ENCODE measurements at places on chromosomes 1 and 21. TPM values are rescaled to one million over a fixed set of nuclear protein-coding genes. Genes with fewer than 3 reads are reported as not detected.

- H3K27ac ChIP-seq, result no peak overlapping the region
- H3K27me3 ChIP-seq, result no peaks in the 10 kb centered on the region
- no peak for DNase-seq
- no peaks in the 10 kb centered on the region for H3K36me3 ChIP-seq
These were observed 200.8 kb downstream of the RHOU start for GRCh38 chr1:228935855-228936727.

GRCh38 chr1:156760092-156760795 lies 7.1 kb upstream of the PRCC start:
- no peak overlapping the region for H3K27ac ChIP-seq
- H3K4me3 ChIP-seq, result no peak overlapping the region
- peaks cover 10% of the 10 kb centered on the region for H3K4me1 ChIP-seq
- H3K36me3 ChIP-seq, result no peaks in the 10 kb centered on the region
- peak; percentile 19 for DNase-seq
- no peaks in the 10 kb centered on the region for H3K27me3 ChIP-seq

DNA sequence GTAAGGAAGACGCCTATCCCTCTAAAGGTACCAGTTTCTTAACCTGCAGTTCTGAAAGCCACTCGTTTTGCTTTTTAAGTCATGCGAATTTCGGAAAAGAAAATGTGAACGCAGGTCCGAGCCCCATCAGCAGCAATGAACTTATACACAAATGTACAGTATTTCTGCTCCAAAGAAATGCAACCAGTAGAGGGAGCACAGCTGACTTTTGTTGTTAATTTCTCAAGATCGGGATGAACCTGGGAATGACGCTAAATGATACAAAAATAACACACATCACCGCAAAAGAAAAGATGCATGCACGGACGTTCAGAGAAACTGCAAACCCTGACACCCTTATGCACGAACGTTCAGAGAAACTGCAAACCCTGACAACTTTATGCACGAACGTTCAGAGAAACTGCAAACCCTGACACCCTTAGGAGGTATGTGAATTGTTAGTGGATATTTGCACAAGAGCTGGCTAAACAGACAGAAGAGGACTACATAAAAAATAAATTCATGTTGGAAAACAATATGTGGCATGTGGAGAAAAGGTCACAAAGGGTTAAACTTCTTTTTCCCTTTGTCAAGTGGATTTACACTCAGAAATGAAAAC lies 3.5 kb upstream of the TIAM1 start:
- H3K27me3 ChIP-seq, result peaks cover 11% of the 10 kb centered on the region
- H3K36me3 ChIP-seq, result no peaks in the 10 kb centered on the region
- peak; percentile 23 for DNase-seq
- H3K27ac ChIP-seq, result no peak overlapping the region
- peaks cover 12% of the 10 kb centered on the region for H3K4me1 ChIP-seq

Gene S100A7
- total RNA-seq, result not detected

Gene NSL1
- 77.6 TPM for total RNA-seq
